ENCODE measurements at places on chromosomes 1 and 21.

DNA sequence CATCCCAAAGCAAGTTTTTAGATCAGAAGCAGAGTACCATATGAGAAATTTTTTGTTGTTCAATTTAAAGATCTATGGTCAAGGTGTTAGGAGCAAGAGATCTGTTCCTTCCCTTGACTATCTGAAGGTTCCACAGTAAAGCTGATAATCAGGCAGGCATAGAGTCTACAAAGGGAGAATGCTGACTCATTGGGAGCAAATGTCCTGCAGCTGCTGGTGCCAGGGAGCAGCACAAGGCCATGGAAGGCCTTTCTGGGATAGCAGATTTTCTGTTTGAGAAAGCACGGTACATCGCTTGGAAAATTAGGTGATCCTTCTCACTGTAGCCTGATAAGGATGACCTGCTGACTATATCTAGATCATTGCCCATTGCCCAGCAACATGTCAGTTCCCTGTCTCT lies 210.1 kb upstream of the C1orf87 start:
- DNase-seq, result no peak

DNA sequence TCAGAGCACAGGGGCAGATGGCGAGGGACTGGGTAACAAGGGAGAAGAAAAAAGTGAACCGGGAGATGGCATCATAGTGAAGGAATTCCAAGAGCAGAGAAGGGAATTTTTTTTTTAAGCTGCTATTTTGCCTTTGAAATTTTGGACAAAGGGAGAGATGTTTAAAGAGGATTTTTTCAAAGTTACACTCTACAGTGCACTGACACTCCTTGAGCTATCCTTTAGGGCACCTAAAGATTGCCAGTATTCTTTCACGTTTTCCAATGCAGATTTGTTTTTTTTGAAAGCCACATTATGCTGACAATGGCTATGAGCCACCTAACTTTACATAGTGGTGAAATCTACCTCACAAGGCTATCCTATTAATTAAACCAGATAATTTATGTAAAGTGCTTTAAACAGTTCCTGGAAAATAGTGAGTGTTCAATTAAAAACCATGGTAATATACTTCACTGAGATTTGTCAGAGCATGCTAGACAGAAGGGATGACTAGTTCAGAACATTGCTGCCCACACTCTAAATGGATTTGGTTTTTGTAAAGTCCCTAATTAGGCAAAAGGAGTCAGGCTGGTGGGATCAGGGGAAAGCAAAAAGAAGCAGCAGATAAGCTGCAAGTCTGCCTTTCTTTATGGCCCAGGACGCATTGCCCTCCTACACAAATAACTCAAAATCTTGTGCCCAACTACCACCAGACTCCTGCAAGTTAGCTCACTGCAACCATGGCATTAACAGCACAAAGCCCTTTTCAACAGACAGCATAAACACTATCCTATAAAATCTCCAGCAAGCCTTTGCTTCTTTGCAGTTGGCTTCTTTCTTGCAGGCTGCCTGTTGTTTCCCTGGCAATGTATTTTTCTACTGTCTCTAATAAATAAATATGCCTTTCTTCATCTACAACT lies 53.9 kb downstream of the PRDX6 start:
- DNase-seq, result no peak

GRCh38 chr1:26300578-26301275 lies 5.7 kb downstream of the UBXN11 start:
- no peak for DNase-seq

DNA sequence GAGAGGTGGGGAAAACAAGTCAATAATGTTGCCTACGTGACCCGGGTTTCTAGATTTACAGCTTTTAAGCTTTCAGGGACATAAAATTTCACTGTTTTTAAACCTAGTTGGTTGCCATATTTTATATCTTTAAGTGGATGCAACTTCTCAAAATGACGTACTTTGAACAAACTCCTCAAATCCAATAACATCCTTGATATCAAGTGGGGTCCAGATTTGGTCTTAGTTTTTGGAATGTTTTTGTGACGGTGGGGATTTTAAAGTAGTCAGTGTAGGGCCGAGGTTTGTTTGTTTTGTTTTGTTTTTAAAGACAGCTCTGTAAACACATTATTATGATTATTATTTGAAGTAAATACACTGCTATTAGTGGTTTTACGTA lies 453 bp downstream of the CDKN2C start:
- DNase-seq, result no peak

- no peak for DNase-seq
Measured at GRCh38 chr21:43832158-43832550, 32.9 kb upstream of the AGPAT3 start.

GRCh38 chr1:206545351-206545750 lies 38.0 kb downstream of the RASSF5 start:
- no peak for DNase-seq
